ENCODE measurements at places on chromosomes 11 and 22.

GRCh38 chr11:15048616-15049015 lies 24.8 kb upstream of the CALCB start:
- no peak for DNase-seq

- DNase-seq = no peak
These were observed 67.5 kb downstream of the MYEOV start for GRCh38 chr11:69361466-69361865.

DNA sequence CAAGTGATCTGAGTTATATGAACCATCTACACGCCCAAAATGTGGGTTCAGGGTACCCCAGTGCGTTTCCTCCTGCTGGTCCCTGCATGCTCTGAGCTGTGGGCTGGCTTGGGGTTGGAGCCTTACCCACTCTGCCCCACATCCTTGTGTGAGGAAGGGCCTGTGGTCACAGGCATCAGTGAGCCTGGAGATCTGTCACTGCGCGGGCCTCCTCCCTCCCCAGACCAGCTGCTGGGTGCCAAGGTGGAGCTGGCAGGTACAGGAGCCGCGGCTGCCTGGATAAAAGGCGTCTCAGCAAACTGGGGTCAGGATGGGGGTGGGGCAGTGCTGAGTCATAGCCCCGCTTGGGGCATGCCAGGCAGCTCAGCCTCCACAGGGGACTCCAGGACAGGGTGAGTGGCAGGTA lies 17.9 kb downstream of the GNAZ start:
- no peak for DNase-seq

DNA sequence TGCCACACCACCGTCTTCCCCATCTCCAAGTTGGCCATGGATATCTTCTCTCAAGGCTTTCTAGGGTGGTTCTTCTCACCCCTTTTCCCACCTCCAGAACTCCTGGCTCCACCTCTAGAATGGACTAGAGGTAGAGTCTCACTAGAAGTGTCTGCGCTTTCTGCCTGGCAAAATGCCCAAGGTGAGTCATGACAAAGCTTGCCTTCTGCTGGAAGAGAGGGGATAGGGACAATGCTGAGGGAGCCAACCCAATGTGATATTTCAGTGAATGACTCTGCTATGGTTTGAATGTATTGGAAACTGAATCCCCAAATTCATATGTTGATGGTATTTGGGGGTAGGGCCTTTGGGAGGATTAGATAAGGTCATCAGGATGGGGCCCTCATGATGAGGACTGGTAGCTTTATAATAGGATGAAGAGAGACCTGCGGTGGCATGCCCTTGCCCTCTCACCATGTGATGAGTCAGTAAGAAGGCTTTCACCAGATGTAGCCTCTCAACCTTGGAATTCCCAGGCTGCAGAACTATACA lies 4.1 kb upstream of the CD82 start:
- DNase-seq = no peak

All from fibroblast of villous mesenchyme (primary cell).